ENCODE measurements at places on chromosomes 13 and 19.
A peak's percentile ranks its signal among the peaks of the same experiment; 100 is the strongest.

- DNase-seq = peak; percentile 25
Observed at GRCh38 chr13:97849305-97849704, 104.2 kb upstream of the IPO5 start.

DNA sequence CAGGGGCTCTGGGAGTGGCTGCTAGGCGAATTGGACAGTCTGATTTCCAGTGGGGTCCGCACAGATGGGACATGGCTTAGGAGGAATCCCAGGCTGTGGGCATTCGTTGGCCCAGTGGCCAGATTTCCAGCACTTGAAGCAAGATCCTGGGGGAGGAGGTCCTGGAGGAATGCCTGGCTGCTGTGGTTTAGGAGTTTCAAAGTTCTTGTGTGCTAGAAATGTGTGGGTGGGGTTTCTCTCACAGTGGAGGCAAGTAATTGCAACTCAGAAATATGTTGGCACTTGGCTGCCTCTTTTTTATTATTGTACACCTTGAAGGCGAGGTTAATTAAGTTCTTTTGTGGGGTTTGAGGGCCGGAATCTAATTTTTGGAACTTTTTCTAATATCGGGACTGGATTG lies 17.1 kb downstream of the IGFL3 start:
- DNase-seq = no peak

DNA sequence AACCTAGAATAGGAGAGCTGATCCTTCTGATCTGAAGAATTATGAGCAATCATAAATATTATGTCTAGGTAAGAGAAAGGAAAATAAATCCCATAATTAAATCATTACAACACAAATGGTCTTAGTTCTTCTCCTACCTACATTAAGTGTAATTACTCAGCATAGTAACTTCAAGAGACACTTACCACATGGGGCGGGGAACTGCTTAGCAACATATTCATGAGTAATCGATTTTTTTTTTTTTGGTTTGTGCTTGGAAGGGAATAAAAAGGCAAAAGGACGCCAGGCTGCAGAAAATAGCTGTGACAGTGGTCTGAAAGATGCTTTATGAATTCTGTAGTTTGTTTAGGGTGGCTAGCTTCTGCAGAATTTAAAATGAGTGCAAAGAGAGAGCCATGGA lies 103.3 kb upstream of the HTR2A start:
- no peak for DNase-seq

GRCh38 chr19:33756177-33756576 lies 40.5 kb upstream of the KCTD15 start:
- DNase-seq = no peak

DNA sequence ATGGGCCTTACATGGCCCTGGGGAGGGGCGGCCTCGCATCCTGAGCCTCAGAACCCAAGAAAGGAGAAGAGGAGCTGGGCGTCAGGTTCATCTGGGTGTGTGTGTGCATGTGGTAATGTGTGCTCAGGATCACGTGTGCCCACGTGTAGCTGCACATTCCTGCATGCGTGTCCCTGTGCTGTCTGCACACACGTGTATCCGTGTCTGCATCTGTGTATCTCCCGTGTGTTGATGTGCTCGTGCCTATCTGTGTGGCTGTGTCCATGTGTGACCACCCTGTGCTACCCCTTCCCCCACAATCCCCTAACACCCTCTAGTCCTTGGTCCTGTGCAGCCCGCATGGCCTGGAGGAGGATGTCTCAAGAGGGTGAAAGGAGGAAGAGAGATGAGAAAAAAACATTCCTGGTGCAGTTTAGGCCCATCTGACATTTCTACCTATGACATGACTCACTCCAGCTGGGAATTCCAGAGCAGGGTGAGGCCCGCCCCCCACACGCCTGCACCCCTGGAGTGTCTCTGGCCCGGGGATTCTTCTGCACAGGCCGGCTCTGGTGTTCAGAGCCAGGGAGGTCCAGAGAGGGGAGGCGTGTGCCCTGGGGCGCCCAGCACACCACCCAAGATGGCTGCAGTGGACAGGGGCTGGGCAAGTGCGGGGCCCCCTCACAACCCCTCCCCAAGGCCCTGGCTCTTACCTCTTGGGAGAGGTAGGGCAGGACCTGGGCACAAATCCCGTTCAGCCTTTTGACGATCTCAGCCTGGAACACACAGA lies 7.1 kb downstream of the TLE5 start:
- DNase-seq = no peak

DNA sequence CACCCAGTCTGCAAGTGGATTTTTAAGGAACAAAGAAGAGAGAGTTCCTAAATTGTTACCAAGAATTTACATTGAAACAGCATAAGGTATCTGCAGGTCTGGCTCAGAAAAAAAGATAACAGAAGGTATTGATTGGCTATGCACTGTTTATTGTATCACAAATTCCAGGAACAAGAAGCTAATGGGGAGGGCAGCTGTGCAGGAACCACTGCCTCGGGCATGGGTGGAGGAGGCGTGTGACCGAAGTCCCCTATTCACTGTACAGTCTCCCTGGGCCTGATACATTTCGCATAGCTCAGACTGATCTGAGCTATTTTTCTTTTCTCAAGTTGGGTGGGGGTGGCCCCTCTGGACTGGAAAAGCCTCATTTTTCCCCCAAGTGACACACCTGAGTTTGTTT lies 11.7 kb downstream of the NECTIN2 start:
- DNase-seq = no peak
